T47D (cell line): ENCODE measurements at places on chromosomes 4 and X.

- DNase-seq, result no peak
Measured at GRCh38 chr4:13911256-13911655, 283.7 kb upstream of the BOD1L1 start.

- DNase-seq, result no peak
Measured at GRCh38 chr4:159190651-159191050, 87.8 kb downstream of the RAPGEF2 start.

DNA sequence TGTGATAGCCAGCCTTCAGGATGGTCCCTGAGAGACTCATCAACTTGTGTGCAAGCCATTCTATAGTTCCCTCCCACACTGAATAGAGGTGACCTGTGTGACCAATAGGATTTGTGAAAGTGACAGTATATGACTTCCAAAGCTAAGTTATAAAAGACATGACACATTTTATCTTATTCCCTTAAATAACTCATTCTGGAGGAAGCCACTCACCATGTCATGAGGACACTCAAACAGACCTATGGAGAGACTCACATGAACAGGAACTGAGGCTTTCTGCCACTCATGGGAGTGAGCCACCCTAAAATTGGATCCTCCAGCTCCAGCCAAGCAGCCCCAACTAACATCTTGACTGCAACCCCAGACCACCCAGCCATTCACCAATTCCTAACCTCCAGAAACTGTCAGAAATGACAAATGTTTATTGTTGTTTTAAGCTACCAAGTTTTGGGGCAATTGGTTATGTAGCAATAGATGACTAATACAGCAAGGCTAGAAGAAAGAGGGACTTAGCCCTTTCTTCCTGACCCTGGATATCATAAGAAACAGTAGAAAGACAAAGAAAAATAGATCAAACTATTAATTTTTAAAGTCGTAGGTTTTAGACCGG, 9.0 kb upstream of the CHIC2 start:
- no peak for DNase-seq

DNA sequence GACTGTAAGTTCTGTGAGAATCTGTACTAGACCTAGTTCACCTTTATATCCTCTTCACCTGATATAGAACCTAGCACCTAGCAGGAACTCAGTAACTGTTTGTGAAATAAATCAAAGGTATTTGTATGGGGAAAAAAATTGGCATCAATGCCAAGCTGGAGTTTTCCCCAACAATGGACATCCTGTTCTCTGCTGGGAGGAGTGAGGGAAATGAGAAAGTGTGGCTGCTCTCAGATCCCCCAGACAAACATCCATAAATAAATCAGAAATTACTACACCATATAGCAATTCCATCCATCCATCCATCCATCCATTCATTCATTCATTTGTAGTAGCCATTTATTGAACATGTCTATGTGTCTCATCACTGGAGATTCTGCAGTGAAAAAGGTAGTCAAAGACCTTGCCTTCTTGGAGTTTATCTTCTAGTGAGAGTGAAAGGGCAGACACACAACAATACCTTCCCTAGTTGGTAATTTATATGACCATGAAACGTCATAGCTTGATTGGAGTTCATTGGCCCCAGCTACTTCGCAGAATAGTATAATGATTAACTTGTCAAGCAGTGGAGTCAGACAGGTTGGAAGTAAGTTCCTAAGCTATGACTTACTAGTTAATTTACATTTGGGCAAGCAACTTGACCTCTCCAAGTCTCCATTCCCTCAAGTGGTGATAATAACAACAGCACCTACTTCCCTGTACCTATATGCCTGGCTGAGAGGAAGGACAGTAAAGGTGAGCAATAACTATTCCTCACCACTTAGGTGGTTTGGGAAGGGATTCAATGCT, 98.7 kb upstream of the KIT start:
- DNase-seq, result no peak

GRCh38 chr4:47383829-47384427, 79.6 kb downstream of the COMMD8 start:
- DNase-seq, result peak; percentile 40
